ENCODE measurements at places on chromosomes 5 and 9.

GRCh38 chr5:91219803-91220371 is 163.2 kb downstream of the ARRDC3 start:
- DNase-seq: no peak

- no peak for DNase-seq
Observed at GRCh38 chr5:43533646-43534045, 18.7 kb upstream of the C5orf34 start.

- no peak for DNase-seq
Observed at GRCh38 chr9:121297389-121297788, 29.4 kb downstream of the GSN start.

GRCh38 chr9:3699883-3700282 is 174.1 kb upstream of the RFX3 start:
- DNase-seq: no peak

- no peak for DNase-seq
Observed at GRCh38 chr5:120017513-120017912, 388.2 kb downstream of the FAM170A start.

Data from stimulated activated CD4-positive, alpha-beta T cell treated with anti-CD3 and anti-CD28 coated beads, Interleukin-15, amount 100 ng/mL, for 1 hour (primary cell).